Activated CD4-positive, alpha-beta T cell treated with anti-CD3 and anti-CD28 coated beads, Interleukin-2, amount 50 U/mL, for 24 hours (primary cell): ENCODE measurements at places on chromosomes 11 and 22.

- DNase-seq: no peak
These were observed 66.9 kb downstream of the BBOX1 start for GRCh38 chr11:27107548-27107947.

DNA sequence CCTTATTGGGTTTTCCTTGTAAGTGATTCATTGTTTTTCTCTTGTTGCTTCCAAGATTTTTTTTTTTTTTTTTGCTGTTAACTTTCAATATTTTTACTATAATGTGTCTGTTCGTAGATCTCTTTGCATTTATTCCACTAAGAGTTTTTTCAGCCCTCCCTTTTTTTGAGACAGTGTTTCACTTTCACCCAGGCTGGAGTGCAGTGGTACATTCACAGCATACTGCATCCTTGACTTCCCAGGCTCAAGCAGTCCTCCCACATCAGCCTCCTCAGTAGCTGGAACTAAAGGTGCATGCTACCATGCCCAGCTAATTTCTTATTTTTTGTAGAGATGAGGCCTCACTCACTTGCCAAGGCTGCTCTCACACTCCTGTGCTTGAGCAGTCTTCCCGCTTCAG is 1282.0 kb upstream of the CNTN5 start:
- DNase-seq: no peak

GRCh38 chr22:49281467-49282340 is 546.0 kb downstream of the BRD1 start:
- no peak for DNase-seq

GRCh38 chr22:49953680-49954344 is 6.8 kb upstream of the PIM3 start:
- no peak for DNase-seq

DNA sequence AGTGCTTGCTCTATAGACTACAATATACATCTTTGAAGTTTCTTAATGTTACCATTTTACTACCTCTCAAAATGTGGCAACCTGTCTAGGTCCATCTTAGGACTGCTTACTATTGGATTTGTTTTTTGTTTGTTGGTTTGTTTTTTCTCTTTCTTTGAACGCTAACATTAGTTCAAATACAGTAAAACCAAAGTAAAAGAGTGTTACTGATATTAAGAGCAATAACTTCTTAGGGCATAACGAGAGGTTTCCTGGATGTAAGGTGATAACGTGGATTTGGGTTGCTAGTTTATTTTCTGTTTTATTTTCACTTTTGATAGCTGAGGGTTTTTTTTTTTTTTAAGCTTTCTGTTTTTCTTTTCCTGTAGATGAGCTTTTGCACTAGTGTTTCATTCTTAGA is 43.6 kb downstream of the TMEM135 start:
- DNase-seq: no peak

DNA sequence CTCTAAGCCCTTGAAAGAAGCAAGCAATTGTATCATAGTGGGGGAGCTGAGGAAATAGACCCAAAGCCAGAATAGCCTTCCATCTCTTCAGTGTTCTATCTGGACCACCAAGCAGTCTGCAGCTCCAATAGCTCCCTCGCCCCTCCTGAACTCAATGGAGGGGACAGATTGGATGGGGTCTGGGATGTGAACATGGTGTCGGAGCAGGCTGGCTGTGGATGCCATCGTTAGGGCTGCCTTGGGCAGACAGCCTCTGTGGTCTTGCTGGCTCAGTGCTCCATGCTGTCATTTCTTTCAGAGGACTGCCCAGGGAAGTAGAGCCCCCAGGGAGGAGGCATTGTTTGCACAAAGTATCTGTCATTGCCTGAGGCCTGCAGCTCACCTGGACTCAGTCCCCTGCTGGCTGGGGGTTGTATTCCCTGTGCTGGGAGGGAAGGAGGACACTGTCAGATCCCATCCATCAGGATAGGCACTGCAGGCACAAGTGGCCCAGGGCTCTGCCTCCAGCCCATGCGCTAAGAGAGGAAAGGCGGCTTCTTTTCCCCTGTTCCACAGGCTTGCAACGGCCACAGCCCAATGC is 537.7 kb downstream of the BUD13 start:
- no peak for DNase-seq

- DNase-seq: peak; percentile 23
These were observed at the start of gene RIC3 for GRCh38 chr11:8168485-8169257. RIC3 (minus strand) TSS chr11:8169025; CDS start chr11:8168989, 36 bp downstream.

- DNase-seq: no peak
These were observed 22.0 kb upstream of the ZC3H12C start for GRCh38 chr11:110071197-110071596.

GRCh38 chr22:47035425-47035881 is 273.0 kb downstream of the TBC1D22A start:
- no peak for DNase-seq

DNA sequence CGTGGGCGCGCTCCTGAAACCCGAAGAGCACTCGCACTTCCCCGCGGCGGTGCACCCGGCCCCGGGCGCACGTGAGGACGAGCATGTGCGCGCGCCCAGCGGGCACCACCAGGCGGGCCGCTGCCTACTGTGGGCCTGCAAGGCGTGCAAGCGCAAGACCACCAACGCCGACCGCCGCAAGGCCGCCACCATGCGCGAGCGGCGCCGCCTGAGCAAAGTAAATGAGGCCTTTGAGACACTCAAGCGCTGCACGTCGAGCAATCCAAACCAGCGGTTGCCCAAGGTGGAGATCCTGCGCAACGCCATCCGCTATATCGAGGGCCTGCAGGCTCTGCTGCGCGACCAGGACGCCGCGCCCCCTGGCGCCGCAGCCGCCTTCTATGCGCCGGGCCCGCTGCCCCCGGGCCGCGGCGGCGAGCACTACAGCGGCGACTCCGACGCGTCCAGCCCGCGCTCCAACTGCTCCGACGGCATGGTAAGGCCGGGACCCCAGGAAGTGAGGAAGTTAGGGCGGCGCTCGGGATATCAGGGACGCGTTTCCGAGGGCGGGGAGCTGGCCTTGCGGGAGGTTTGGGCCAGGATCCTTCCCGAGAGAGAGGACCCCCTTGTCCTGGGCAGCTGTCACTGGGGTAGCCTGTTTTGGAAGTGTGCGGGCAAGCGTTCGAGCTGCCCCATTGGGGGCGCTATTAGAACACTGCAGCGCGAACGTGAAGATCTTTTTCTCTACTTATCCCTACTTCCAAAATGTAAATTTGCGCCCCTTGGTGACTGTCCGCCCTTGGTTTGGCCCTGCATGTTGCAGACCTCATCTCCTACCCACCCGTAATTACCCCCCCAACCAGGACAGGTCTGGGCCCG is 796 bp downstream of the MYOD1 start:
- DNase-seq: no peak

DNA sequence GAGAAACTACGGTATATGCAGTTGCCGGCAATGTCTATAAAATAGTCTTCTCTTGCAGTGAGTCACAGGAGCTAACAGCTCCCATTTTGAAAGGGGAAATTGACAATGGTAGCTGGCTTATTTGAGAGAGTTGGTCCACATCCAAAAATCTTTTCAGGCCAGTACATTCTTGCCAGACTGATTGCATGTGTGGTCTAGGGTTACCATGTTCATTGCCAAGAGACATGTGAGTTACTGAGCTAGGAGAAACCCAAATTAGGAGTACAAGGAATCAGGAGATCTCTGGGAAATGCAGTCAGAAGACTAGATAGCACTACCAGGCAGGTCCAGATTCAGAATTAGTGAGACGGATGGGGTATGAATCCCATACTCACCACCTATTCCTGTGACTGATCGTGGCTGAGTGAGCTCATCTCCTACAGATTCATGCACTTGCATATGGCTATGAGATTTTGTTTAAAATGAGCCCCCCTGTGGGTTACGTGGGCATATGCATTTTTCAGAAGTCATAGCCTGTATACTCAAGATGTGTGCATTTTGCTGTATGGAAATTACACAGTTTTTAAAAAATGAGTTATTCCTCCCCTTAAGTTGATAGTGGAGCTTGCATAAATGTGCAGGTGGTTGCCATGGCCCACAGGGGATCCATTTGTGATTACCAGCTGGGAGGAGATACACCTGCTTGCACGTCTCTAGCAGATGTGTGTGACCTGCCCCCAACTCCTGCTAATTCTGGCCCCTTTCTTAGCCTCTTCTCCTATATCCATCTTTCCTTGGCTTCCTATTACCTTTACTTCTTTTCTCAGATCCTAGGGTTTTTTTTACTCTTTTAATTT is 102.7 kb downstream of the COMMD9 start:
- no peak for DNase-seq

DNA sequence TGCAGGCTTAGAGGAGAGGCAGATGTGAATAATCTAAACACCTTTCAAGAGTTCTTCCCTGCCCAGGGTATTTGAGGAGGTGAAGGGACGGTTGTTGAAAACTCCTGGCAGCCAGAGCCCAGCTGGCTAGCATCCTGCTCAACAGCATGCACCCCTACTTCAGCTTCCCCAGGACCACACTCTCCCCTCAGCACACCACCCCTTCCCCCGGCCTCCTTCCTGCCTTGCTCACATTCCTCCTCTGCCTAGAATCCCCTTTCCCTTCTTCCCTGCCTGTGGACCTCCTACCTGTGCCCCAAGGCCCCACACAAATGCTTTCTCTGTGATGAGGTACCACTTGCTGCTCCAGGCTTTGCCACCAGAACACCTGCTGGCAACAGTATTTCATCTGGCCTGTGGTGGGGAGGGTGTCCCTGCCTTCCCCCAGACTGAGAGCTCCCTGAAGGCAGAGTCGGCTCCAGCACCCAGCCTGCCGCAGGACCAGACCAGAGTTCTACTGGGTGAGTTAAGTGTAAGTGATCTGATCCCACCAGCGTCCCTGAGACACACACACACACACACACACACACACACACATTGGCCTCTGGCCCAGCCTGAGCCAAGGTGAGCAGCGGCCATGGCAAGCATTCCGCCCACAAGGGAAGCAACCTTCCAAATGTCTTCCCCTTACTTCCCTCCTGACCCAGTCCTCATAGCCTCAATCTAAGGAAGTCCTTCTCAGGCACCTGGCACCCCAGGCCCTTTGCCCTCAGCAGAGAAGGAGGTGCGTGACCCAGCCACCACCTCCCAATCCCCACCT is 79.5 kb downstream of the PDE2A start:
- no peak for DNase-seq

GRCh38 chr22:35986088-35986487 is 42.5 kb downstream of the RBFOX2 start:
- no peak for DNase-seq

GRCh38 chr22:43827003-43827735 is 15.1 kb upstream of the EFCAB6 start:
- no peak for DNase-seq

GRCh38 chr22:29206372-29207242 is 911 bp downstream of the EMID1 start:
- no peak for DNase-seq

DNA sequence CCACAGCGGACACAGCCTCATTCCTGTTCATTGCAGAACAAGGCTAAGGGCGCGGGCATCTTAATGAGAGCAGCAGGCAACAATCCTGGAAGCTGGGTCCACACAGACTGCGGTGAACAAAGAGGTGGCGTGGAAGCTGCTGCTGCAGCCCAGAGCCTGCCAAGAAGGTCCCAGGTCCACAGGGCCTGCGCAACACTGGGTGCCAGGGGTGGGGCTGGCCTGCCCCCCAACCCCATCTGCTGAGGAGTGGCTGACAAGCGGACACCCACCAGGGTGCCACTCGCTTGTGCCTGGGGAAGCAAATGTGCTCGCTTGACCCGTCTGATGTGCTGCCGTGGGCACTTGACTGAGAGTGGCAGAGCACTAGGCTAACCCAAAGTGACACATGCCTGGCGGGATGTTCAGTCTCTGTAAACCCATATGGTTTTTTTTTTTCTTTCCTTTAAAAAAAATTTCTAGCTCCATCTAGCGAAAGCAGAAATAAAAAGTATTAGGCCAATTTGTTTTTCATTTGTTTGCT is 83.2 kb upstream of the PITPNB start:
- DNase-seq: no peak
